T47D (cell line): ENCODE measurements at places on chromosomes 7 and 10.

DNA sequence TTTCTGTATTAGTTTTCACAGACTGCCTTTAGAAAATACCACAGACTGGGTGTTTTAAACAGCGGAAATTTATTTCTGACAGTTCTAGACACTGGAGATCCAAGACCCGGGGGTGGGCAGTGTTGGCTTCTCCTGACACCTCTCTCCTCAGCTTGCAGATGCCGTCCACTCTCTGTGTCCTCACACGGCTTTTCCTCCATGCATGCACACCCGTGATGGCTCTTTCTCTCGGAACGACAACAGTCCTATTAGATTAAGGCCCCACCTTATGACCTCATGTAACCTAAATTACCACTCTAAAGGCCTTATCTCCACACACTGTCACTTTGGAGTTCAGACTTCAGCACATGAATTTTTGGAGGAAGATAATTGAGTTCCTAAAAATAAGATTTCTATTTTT is 142.9 kb upstream of the VWC2 start:
- DNase-seq: no peak

GRCh38 chr10:129042776-129043595 is 424.1 kb upstream of the MGMT start:
- DNase-seq: no peak

DNA sequence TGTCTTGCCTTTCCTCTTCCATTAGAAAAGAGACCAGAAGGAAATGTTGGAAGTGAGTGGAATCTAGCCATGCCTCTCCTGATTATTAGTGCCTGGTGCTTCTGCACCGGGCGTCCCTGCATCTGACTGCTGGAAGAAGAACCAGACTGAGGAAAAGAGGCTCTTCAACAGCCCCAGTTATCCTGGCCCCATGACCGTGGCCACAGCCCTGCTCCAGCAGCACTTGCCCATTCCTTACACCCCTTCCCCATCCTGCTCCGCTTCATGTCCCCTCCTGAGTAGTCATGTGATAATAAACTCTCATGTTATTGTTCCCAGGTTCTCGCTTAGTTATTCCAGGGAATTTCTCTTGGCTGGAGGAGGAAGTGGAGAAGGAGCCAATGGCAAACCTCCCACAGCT is 4.2 kb downstream of the TMEM176A start:
- no peak for DNase-seq

- no peak for DNase-seq
These were observed 18.1 kb downstream of the KCNH2 start for GRCh38 chr7:150959739-150960734.

DNA sequence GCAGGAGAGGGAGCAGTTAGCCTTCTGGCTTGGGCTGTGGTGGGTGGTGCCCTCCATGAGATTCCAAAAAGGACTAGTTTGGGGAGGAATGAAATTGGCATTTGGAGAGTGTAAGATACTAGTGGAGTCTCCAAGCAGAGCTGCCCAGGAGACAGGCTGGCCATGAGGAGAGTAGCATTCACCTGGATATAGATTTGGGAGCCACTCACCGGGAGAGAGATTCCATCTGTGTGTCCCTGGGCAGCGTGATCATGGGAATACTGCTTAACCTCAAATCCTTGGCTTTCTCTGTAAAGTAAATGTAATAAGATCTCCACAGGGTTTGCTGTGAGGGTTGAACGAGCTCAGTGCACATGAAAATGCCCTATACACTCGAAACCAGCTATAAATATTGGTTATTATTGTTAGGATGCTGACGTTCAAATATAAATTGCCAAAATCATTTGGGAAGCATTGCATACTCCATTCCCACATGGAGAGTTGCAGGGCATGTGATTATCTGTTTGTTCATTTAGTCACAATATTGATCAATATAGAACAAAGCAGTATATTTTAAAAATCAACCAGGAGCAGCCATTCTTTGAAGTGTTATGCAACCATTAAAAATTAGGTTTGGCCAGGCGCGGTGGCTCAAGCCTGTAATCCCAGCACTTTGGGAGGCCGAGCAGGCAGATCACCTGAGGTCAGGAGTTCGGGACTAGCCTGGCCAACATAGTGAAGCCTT is 143.7 kb downstream of the CUX1 start:
- DNase-seq: no peak

- no peak for DNase-seq
These were observed 155.5 kb upstream of the AHR start for GRCh38 chr7:17142831-17143541.

GRCh38 chr10:132757171-132757570 is 28.8 kb downstream of the NKX6-2 start:
- DNase-seq: no peak
